Stimulated activated CD4-positive, alpha-beta T cell treated with anti-CD3 and anti-CD28 coated beads, TNF-alpha, amount 100 ng/mL, for 1 hour (primary cell): ENCODE measurements at places on chromosomes 13 and 19.
A peak's percentile ranks its signal among the peaks of the same experiment; 100 is the strongest.

GRCh38 chr19:50501568-50502475, 9.2 kb downstream of the JOSD2 start:
- DNase-seq = no peak

- no peak for DNase-seq
These were observed 313.9 kb downstream of the KLF12 start for GRCh38 chr13:73820285-73820684.

- no peak for DNase-seq
These were observed 15.7 kb downstream of the PNPLA6 start for GRCh38 chr19:7550987-7551761.

GRCh38 chr19:39845933-39846677, at the start of gene FBL:
Gene FBL (minus strand): TSS chr19:39846379. CDS start chr19:39846300, 79 bp downstream.
- DNase-seq = peak; percentile 99

DNA sequence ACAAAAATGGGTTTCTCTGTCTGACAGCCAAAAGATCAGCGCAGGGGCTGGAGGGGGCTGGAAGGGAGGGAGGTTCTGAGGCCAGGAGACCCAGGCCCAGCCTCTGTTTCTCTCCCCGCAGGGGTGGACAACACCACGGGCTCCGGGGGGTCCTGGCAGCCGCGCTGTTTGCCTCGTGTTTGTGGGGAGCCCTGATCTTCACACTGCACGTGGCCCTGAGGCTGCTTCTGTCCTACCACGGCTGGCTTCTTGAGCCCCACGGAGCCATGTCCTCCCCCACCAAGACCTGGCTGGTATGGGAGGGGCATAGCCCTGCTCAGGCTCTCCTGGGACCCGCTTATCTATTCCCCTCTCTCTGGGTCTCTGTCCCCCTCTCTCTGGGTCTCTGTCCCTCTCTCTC, 9.6 kb downstream of the CPT1C start:
- DNase-seq = no peak

DNA sequence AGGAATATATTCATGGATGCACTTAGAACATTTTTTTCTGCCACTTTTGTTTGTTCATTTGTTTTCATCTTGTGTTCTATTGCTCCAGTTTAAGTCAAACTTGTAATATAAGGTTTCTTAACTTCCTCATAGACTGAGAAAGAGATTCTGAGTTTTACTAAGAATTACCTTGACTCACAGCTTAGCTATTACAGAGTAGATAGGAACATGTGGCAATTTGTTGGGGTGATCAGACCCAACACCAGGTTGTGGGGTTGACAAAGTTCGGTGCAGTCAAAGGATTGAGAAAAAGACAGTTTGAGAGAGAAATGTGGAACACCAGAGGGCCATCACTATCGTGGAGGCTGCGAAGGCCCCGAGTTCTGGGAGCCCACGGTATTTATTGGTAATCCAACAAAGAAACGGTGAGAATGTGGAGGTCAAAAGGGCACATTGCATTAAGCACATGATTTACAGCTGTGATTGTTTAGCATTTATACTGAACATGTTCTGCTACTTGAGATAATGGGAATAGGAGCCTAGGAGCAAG, 2526.0 kb downstream of the PCDH9 start:
- no peak for DNase-seq

DNA sequence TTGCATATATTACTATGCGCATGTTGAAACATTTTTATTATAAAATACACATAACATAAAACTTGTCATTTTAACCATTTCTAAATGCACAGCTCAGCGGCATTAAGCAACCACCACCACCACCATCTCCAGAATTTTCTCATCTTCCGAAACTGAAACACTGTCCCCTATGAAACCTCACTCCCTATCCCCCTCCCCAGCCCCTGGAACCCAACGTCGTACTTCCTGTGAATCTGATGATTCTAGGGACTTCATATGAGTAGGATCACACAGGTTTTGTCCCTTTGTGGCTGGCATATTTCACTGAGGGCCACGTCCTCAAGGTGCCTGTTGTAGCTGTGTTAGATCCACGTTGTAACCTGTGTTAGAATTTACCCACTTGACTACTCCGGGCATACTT, 716 bp upstream of the MAP2K2 start:
- DNase-seq = no peak

GRCh38 chr19:13102666-13103580, at the start of gene LYL1:
Gene LYL1 (minus strand): TSS chr19:13102858. CDS start chr19:13101171, 1,687 bp downstream.
- DNase-seq = no peak

- no peak for DNase-seq
These were observed 15.7 kb downstream of the PRAM1 start for GRCh38 chr19:8486661-8487136.

GRCh38 chr13:30341815-30342570, 34.6 kb upstream of the KATNAL1 start:
- DNase-seq = no peak

DNA sequence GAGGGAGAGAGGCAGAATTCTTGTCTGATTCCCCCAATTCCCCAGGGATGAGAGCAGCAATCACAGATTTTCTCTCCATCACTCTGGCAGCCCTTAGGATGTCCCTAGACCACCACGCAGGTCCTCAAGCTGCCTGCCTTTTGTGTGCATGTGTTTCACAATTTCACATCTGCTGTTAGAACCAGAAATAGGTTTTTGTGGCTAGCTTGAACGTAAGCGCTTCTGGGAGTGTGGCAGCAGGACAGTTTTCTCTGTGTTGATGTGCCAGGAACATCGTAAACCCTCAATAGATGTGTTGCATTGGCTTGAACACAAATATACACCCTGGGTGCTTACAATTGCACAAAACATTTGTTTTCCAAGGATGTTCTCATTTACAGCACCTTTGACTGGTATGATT, 78.8 kb upstream of the TMTC4 start:
- DNase-seq = no peak

GRCh38 chr13:32415019-32415418, 12.9 kb downstream of the N4BP2L1 start:
- DNase-seq = no peak

DNA sequence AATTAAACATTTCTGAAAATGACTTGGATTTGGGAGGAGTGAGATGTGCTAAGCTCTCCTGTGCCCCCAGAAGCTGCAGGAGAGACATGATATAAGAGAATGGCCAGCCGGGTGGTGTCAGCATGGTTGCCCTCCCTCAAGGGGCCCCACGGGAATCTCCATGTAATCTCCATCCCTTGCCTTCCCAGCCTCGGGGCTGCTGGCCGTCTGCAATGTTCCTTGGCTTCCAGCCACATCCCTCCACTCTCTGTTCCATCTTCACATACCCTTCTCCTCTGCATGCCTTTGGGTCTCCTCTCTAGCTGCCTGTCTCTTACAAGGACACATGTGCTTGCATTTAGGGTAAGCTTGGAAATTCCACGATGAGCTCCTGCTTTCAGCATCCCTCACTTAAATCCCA, 172.0 kb downstream of the TSHZ3 start:
- no peak for DNase-seq

DNA sequence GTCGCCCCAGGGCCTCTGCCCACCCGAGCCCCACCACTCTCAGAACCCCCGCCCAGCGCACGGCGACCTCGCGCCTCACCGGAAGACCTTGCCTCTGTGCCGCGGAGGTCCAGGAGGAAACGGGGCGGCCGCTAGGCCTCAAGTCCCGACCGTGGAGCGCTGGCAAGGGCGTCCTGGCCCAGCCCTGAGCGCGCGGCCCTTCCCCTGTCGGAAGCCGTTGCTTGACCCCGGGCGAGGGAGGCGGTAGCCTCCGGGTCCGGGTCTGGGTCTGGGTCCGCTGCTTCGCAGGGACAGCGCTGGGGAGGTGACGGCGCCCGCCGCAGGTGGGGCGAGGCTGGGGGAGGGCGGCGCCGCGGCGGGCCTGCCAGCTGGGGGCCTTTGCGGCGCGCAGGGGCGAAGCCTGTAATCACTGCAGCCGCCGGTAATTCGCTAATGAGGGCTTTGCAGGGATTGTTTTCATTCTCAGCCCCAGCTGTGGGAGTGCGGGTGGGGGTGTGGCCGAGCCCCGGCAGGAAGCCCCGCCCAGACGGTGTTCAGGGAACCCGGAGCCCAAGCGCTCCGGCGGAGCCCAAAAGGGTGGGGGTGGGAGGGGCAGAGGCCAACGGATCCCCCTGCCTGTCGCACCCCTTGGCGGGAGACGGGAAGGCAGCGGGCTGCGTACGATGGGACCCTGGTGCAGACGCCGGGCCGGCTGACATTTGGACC, 8.6 kb downstream of the C19orf25 start:
- DNase-seq = peak; percentile 51

DNA sequence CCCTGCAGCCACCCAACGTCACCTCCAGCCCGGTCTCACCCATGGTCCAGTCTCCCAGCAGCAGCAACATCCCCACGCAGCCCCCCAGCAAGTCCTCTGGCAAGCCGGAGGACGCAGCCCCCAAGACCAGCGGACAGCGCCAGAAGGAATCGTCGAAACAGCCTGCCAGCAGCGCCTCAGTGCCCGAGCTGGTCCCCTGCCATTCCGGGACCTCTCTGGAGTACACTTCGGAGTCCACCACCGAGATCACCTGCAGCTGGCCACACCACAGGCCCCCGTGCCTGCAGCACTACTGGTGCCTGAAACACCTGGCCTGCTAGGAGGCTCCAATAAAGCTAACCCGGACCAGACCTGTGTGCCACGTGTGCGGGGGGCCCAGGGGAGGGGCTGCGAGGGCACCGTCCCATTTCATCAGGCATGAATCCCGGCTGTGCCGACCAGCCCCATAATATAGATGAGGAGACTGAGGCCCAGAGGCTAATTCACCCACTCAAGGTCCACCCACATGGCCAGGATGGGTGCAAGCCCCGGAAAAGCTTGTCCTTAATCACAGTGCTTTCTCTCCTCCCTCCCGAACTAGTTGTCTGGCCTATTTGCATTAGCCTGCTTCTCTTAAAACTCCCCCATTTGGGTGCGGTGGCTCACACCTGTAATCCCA, 6.7 kb downstream of the REEP6 start:
- DNase-seq = no peak

DNA sequence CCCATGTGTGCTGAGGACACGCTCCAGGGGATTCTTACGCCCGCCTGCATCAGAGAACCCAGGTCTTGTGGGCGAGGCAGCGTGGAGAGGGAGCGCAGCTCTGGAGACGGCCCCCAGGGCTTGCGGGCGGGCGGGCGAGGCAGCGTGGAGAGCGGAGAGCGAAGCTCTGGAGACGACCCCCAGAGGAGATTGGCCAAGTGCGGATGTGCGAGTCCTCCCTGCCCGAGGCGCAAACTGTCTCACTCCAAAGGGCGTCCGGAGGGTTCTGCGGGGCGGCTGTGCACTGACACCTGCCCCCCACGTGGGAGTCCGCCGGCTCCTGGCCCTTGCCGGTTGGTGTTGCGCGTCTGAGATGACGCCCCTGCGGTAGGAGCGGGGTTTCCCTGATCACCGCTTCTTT, 39.8 kb downstream of the MCF2L start:
- DNase-seq = no peak

DNA sequence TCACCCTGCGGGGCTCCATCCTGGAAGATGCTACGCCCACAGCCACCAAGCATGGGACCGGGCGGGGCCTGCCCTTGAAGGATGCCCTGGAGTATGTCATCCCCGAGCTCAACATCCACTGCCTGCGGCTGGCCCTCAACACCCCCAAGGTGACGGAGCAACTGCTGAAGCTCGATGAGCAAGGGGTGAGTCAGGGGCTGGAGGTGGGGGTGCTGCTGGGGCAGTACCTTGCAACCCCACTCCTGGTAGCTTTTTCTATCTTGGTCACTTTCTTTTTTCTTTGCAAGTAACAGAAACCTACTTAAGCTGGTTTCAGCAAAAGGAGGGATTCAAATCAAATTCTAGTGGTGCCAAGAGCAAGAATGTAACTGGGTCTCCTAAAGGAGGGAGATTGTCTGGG, 124.1 kb downstream of the DPF1 start:
- DNase-seq = no peak

GRCh38 chr13:98847780-98848179, 95.3 kb upstream of the SLC15A1 start:
- DNase-seq = no peak

DNA sequence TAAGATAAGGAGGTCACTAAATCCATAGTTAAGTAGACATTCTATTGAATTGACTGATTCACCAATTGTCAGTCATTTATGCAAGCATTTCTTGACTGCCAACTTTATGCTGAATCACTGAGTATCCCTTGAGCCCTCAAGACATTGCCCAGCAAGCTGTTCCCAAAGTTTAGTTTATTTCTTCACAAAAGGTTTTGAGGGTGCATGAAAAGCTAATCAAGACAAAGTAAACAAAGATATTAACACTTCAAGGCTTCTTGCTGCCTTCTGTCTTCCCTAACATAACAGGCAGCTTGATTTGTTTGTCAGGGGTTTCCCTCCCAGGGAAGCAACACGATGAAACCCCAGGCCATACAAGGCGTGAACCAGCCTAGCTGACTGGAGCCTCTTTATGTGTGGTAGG, 374.4 kb downstream of the SPRY2 start:
- no peak for DNase-seq

GRCh38 chr13:101941095-101941783, 460.6 kb downstream of the FGF14 start:
- no peak for DNase-seq

DNA sequence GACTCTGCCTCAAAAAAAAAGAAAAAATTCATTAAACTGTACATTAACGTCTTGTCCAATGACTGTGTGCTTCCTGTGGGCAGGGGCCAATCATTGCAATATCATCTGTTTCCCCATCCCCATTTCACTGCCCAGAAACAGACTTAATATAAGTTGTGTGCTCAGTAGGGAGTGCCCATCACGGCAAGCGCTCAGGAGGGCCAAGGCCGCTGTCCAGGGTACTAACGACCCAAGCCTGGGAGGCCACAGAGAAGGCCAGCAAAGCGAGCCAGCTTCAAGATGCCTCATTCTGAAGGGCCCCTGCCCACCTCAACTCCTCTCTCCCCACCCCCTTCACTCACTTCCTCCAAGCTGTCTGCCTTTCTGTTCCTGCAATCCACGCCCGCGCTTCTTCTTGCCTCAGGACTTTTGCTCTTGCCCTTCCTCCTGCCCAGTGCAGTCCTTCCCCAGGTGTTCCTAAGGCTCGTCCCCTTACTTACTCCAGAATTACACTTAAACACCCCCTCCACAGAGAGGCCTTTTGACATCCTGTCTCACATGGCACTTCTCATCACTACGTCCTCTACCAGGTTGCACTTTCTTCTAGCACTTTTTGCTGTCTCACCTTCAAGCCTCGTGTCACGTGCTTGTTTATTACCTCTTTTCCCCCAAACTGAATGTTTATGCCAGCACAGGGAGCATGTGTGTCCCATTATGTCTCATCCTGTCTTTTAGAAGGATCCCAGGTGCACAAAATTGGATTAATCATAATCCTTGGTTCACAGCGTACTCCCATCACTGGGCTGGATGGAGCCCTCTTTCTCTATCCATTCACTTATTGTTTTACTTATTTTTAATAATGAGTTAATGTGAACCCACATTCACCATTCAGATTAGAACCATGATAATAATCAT, 11.3 kb upstream of the POU2F2 start:
- DNase-seq = no peak

GRCh38 chr19:49167857-49168409, 10.3 kb downstream of the TRPM4 start:
- no peak for DNase-seq

- DNase-seq = no peak
These were observed 284.2 kb upstream of the DACH1 start for GRCh38 chr13:72151241-72151640.
